ENCODE measurements at places on chromosomes 1 and 21. TPM values are rescaled to one million over a fixed set of nuclear protein-coding genes. Genes with fewer than 3 reads are reported as not detected.

GRIK3 gene
- not detected for total RNA-seq

RHEX gene
- not detected for total RNA-seq

TEX38 gene
- not detected for total RNA-seq

RGS13 gene
- not detected for total RNA-seq

HCRTR1 gene
- total RNA-seq = 1.3 TPM

GCSAML gene
- not detected for total RNA-seq

XCL1 gene
- total RNA-seq = not detected

CCDC30 gene
- 1.3 TPM for total RNA-seq

KCND3 gene
- under 0.01 TPM for total RNA-seq

PLD5 gene
- not detected for total RNA-seq

HTR6 gene
- total RNA-seq = under 0.01 TPM

CD1D gene
- total RNA-seq = 0.10 TPM

TGFB2 gene
- 2.3 TPM for total RNA-seq

PTPRU gene
- 3.6 TPM for total RNA-seq

RABIF gene
- 9.5 TPM for total RNA-seq

TBCE gene
- total RNA-seq = 21.6 TPM

ITPKB gene
- 59.6 TPM for total RNA-seq

DHX9 gene
- 135 TPM for total RNA-seq

All from vein endothelial cell (primary cell).